ENCODE measurements at places on chromosomes 16 and 17. TPM values are rescaled to one million over a fixed set of nuclear protein-coding genes. Genes with fewer than 3 reads are reported as not detected.
A peak's percentile ranks its signal among the peaks of the same experiment; 100 is the strongest.

The MYCBPAP gene
- total RNA-seq: 1.9 TPM

DNA sequence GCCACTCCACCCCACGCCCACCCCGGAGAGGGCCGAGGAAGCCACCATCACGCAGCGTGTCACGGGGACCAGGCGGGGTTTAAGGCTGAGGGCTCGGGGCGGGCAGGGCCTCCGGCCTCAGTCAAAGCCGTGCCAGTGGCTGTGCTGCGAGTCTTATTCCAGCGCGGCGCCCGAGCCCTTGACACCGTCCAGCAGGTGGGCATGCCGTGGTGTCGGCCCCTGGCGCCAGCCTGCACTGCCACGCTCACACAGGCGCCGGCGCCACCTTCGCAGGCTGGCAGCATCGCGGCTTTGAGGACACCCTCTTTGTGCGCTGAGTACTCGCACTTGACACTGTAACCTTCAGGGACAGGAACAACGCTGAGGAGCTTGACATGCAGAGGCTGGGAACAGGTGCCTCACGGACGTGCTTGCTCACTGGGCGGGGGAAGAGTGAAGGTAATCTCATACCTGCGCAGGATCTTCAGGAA, 34.0 kb upstream of the ZNF629 start:
- DNase-seq: no peak

- DNase-seq: no peak
Observed at GRCh38 chr17:79465011-79465680, 145.7 kb downstream of the RBFOX3 start.

The IL17C gene
- total RNA-seq: not detected

The PLXDC1 gene
- not detected for total RNA-seq

GRCh38 chr17:56676810-56677209, 83.3 kb downstream of the NOG start:
- peak; percentile 58 for DNase-seq

The SRCIN1 gene
- total RNA-seq: 1.8 TPM

The ZNF423 gene
- total RNA-seq: not detected

The KIF2B gene
- total RNA-seq: not detected

- DNase-seq: no peak
Observed at GRCh38 chr16:68332411-68333121, 21.7 kb downstream of the PRMT7 start.

DNA sequence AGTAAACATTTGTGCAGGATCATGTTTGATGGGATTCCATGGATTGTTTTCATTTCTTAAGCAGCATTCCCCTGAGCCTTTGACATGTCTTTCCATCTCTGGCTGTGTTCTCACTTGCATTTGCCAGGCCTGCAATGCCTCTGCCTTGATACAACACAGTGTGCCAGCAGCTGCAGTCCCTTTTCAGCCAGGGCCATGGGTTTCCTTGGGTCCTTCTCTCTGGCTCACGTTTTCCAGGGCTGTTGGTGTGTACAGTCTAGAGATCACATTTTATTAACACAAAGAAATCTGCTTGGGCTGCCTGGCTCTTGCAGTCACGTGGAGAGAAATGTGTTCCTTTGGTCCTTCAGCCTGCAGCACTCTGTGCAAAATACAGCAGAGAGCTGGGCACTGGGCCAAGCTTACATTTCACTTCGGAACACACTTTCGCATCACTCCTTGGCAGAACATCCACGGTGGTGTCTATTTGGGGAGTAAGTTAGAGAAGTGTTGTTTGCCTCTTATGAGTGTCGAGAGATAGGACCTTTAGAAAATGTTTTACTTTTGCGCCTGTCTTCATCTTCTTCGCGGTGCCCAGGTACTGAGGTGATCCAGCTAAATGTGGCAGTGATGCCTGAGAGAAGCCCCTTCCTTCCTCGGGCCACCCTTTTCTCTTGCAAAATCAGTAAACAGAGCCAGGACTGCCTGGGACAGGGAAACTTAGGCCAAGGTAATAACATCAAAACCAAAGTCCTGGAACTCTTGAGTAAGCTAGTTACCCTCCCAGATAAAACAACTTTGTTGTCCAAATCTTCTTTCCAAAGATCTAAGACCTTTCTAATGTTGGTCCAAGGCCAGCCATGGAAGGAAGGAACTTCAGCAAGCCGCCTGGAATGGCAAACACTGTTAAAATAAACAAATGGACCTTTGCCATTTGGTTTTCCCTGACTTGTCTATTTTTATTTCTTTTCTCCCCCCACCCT, 20.9 kb downstream of the HLF start:
- DNase-seq: no peak

The CHST4 gene
- total RNA-seq: not detected

The CHD3 gene
- total RNA-seq: 102 TPM

The CNTNAP1 gene
- 4.6 TPM for total RNA-seq

The CRISPLD2 gene
- 3.2 TPM for total RNA-seq

Data from PC-3 (cell line).